ENCODE measurements at places on chromosomes 6 and 20.

DNA sequence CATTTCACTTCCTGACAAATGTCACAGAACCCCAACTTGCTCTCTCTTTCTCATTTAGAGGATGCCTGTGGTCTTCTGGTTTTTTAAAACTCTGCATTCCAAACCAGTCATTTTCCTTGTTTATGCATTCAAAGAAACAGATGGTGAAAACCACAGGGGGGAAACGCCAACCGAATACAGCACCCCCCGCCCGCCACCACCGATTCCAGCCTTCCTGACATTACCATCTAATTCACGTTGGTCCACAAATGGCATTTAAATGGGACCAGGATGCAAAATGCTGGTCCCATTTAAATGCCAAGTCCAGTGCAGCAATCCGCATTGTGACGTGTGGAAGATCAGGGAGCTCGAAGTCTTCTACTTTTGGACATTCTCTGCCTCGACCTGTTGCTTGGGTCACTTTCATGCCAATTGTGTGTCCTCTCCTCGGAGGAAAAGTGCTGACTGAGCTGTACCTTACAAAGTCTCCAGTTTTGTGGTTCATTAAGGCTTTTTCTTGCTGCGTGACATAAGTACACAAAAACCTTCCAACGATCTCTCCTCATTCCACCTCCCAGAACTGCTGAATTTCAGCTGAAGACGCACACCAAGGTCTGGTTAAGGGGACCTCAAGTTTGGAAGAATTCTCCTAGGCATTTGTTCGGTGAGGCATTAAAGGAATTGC is 35.8 kb downstream of the NEDD9 start:
- DNase-seq: no peak

GRCh38 chr6:4591218-4591617 is 185.0 kb upstream of the CDYL start:
- DNase-seq: no peak

DNA sequence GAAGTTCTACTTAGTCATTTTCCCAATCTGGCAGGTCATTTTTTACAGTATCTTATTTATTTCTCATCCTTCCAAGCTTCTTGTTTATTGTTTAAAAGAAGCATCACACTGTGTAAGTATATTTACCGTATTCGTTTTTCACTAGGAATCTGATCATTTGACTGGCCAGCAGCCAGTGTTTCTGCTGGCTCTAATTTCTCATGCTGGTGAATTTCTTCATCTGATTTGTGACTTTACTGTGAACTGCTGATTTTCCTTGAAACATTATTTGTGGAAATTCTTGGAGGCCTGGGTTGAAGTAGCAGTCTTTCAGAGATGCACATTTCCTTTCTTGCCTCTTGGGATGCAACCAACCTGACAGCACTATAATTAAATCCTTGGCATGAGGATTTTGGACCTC is 65.9 kb downstream of the PREP start:
- DNase-seq: no peak

GRCh38 chr6:157634546-157634945 is 188.5 kb upstream of the SNX9 start:
- no peak for DNase-seq

GRCh38 chr6:109687271-109687761 is 3.7 kb downstream of the AK9 start:
- DNase-seq: no peak

DNA sequence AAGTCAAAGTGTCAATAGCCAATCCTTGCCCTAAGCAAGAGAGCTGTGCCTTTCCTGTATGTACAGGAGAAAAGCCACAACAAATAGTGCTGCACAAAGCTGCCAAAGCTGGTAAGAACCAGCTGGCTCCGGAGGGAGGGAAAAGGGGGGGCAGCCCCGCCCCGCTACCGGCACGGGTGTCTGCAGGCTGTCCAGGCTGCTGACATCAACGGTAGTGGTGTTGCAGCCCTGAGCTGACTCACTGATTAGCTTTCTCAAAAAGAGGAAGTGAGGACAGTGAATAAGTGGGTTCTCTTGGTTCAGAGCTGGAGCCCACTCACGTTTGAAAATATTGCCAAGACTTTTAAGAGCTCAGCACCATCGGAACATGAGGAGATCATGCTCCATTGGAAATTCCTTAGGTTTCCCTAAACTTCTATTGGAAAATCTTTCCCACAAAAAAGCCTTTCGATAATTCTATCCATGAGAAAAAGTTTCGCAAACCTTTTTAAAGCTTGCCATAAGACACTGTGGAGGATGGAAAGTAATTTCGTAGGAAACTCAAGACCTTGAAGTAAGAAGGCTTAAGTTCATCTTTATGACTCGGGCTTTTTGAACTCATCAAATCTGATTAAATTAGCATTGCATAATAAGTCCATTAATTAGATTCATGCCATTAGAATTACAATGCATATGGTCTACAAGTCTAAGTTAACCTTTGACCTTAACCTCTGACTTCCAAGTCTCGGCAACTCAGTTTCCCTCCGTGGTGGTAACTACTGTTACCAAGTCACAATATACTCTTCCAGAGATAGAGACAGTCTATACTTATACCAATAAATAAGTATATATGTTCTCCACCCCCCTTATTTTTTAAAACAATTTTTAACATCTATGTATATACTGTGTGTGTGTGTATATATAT is 67.0 kb downstream of the TNFRSF21 start:
- DNase-seq: peak; percentile 2

- DNase-seq: no peak
Observed at GRCh38 chr20:51021067-51022025, 1.6 kb downstream of the KCNG1 start.
